ENCODE measurements at places on chromosomes 4 and X.

DNA sequence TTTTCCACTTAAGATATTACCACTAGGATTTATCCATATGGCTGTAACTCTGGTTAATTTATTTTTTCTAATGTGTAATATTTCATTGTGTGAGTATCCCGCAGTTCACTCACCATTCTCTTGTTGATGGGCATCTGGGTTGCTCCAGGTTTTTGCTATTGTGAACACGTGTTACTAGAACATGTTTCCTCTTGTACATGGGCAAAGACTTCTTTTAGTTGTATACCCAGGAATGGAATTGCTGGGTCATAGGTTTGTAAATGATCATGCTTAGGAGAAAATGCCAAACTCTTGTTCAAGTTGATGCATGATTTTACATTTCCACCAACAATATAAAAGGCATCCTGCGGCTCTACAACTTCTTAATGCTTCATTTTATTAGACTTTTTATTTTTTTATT lies 26.8 kb downstream of the SYNPO2 start:
- DNase-seq, result no peak

DNA sequence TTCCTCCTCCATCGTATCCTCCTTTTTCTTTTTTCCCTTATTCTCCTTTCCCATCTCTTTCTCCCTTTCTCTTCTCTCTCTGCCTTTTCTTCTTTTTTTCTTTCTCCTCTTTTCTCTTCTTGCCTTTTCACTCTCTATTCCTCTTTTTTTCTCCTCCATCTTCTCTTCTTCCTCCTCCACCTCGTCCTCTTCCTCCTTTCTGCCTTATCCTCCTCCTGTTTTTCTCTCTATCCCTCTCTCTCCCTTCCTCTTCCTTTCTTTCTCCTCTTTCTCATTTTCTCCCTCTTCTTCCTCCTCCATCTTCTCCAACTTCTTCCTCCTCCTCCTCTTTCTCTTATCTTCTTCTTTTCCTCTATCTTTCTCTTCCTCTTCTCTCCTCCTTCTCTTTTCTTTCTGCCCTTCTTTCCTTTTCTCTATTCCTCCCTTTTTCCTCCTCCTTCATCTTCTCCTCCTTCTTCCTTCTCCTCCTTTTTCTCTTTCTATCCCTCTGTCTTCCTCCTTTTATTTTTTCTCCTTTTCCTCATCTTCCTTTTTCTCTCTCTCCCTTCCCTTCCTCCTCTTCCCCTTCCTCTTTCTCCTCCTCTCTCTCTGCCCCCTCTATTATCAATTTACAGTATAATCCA lies 269.1 kb downstream of the DHRSX start:
- DNase-seq, result no peak

DNA sequence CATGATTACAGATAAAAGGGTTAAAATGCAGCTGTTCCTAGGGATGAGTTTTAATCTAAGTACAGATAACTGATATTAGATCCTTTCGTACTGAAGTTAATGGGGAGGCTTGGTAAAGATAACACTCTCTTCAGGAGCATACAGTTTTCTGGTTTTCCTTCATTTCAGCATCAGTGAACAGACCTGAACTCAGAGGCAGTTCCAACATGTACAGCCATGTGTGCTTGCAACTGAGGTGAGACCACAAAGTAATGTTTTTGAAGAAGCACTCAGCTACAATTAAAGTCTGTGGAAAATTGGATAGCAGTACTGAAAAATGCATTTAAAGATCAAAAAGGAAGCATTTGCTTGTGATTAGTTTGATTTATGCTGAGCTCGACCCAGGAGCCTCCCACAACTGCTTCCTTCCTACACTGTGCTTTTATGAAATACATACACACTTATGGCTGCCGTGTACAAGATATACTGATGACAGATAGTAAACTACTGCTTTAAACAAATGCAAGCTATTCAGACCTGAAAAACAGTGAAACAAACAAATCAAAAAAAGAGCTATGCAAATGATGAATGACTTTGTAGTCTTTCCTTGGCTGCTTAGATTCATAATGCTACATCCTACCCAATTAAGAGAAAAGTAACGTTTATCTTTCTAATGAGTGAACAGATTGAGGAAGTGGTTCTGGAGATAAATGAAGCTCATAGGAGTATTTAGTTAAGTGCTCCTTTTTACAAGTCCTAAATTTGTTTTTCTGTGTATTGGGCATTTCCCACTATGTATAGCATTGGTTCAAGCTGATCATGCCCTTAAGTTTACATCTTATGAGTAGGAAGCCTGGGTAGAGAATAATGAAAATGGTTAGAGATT lies 68.4 kb downstream of the PDLIM5 start:
- DNase-seq, result no peak

DNA sequence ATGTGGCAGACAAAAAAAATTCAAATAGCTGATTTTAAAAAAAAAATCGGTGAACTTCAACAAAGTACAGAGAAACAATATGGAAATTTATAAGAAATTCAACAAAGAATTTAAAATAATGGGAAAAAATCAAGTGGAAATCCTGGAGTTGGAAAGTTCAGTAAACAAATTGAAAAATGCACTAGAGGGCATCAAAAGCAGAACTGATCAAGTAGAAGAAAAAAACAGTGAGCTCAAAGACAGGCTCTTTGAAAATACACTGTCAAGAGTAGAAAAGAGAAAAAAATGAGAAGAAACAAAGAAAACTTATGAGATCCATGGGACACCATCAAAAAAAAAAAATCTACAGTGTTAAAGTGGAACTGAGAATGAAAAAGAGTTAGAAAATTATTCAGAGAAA lies 19.6 kb upstream of the FRG1 start:
- DNase-seq, result no peak

- DNase-seq, result peak; percentile 72
These were observed 9.5 kb downstream of the RNF175 start for GRCh38 chr4:153750197-153750817.
